Activated T-helper 2 cell treated with anti-CD3 and anti-CD28 coated beads, Interferon-gamma antibody, Interleukin-2, Interleukin-4, amounts not matched to agents 10 μg/mL and 5 μg/mL and 100 μg/mL, durations not matched to agents 14 hours and 24 hours and 36 hours (primary cell): ENCODE measurements at places on chromosomes 6 and 20.

DNA sequence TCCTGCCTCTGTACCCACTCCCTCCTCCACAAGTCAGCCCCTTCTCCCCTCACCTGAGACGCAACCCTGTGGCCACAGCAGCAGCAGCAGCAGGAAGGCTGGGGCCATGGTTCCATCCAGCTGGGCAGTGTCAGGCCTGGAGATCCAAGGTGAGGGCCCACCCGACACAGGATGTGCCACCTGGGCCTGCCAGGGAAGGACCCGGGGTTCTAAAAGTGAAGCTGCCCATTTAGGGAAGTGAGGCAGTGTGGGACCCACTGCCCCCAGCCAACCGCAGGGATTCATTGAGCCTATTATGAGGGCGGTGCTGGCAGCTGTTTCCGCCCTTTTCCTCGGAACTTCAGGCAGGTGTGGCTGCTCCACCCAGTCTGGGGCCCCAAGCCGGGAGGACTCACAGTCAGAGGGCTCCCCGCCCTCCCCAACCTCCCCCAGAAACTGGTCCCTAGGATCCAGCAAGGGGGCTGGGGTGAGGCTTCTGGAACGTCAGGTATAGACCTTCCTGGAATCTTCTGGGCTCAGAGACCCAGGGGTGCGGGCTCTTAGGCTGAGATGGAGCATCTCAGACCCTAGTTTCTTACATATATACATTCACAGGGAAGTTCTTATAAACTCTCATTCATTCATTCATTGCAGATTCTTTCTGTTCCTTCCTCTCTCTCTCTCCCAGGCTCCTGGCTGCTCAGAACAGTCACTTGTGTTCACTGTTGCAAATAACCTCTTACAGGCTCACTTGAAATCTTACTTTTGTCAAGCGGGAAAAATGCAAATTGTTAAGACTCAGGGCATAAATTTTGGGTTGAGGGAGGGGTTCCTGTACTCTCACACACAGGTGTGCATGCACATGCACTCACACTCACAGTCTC is at the start of gene TREML2:
Gene TREML2 (minus strand): TSS at position 249 of the 863 bp plus-strand sequence. CDS start 141 bp downstream, at position 108.
- H3K36me3 ChIP-seq = peaks cover 25% of the 10 kb centered on the region
- H3K4me3 ChIP-seq = peak within 1 kb of the TSS; percentile 76
- H3K27ac ChIP-seq = peak within 1 kb of the TSS; percentile 95
- H3K27me3 ChIP-seq = peaks cover 1% of the 10 kb centered on the region
- peak; percentile 26 for DNase-seq

- no peaks in the 10 kb centered on the region for H3K27me3 ChIP-seq
- peaks cover 84% of the 10 kb centered on the region for H3K4me1 ChIP-seq
- H3K27ac ChIP-seq = peak overlapping the region; percentile 94
- peak overlapping the region; percentile 60 for H3K4me3 ChIP-seq
Observed at GRCh38 chr20:1671891-1672669, 14.5 kb upstream of the SIRPG start.

DNA sequence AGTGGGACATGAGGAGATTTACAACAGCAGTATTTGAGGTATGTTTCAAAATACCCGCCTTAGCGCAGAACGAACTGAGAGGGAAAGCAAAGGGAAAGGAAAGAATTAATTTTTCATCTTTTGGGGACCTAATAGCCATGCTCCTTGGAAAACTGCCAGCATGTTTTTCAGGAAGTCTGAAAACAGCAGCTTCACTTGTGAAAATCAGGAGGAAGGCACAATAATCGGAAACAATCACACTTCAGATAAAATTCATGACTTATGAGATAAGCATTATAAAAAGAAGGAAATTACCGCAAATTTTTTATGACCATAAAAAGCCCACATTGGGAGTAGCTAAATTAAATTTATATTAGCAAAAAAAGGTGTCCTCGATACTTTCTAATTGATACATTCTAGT is 541.1 kb downstream of the HAO1 start:
- peaks cover 1% of the 10 kb centered on the region for H3K27me3 ChIP-seq
- no peak overlapping the region for H3K27ac ChIP-seq
- no peaks in the 10 kb centered on the region for H3K36me3 ChIP-seq
- DNase-seq = no peak
- H3K4me1 ChIP-seq = no peaks in the 10 kb centered on the region
- H3K4me3 ChIP-seq = no peak overlapping the region

- DNase-seq = peak; percentile 71
- H3K36me3 ChIP-seq = no peaks in the 10 kb centered on the region
- no peak overlapping the region for H3K27ac ChIP-seq
- H3K27me3 ChIP-seq = peaks cover 20% of the 10 kb centered on the region
- no peak overlapping the region for H3K4me3 ChIP-seq
Observed at GRCh38 chr6:108835218-108835850, 12.9 kb upstream of the ARMC2 start.

- peaks cover 29% of the 10 kb centered on the region for H3K4me1 ChIP-seq
- H3K27me3 ChIP-seq = peaks cover 14% of the 10 kb centered on the region
- peak; percentile 14 for DNase-seq
- H3K27ac ChIP-seq = peak overlapping the region; percentile 93
- peaks cover 28% of the 10 kb centered on the region for H3K36me3 ChIP-seq
Observed at GRCh38 chr6:98946879-98947410, 801 bp downstream of the FBXL4 start.

- peaks cover 7% of the 10 kb centered on the region for H3K4me1 ChIP-seq
- no peak for DNase-seq
- peaks cover 32% of the 10 kb centered on the region for H3K36me3 ChIP-seq
- H3K4me3 ChIP-seq = no peak overlapping the region
- no peaks in the 10 kb centered on the region for H3K27me3 ChIP-seq
Observed at GRCh38 chr6:43339168-43339567, 30.3 kb downstream of the ZNF318 start.

- DNase-seq = no peak
- peaks cover 28% of the 10 kb centered on the region for H3K4me1 ChIP-seq
- no peak overlapping the region for H3K27ac ChIP-seq
- H3K4me3 ChIP-seq = no peak overlapping the region
- no peaks in the 10 kb centered on the region for H3K27me3 ChIP-seq
Observed at GRCh38 chr6:166937746-166938145, 18.6 kb downstream of the RNASET2 start.

- DNase-seq = no peak
- no peaks in the 10 kb centered on the region for H3K4me1 ChIP-seq
- no peak overlapping the region for H3K4me3 ChIP-seq
- H3K36me3 ChIP-seq = no peaks in the 10 kb centered on the region
- H3K27ac ChIP-seq = no peak overlapping the region
Observed at GRCh38 chr6:90885611-90886056, 298.8 kb upstream of the MAP3K7 start.

GRCh38 chr20:23445596-23446217 is 6.2 kb downstream of the CSTL1 start:
- peaks cover 4% of the 10 kb centered on the region for H3K4me1 ChIP-seq
- no peaks in the 10 kb centered on the region for H3K27me3 ChIP-seq
- H3K4me3 ChIP-seq = no peak overlapping the region
- H3K27ac ChIP-seq = no peak overlapping the region

DNA sequence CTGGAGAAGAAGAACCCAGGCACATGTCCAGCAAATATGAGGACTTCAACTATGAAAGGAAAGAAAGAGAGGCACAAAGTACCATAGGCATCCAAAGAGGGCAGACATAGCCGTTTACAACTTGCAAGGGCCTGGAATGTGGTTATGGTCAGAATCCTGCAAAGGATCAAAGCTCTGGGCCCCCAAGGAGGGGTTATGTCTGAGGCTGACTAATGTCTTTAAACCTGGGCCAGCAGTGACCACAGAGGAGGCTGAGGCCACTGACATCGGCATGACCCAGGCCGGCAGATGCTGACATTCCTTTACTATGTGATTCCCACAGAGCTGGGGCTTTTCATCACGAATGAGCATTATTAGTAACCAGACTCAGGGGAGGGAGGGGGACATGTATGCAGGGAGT is 861.1 kb downstream of the DHX35 start:
- no peaks in the 10 kb centered on the region for H3K27me3 ChIP-seq
- H3K4me1 ChIP-seq = no peaks in the 10 kb centered on the region
- no peaks in the 10 kb centered on the region for H3K36me3 ChIP-seq

GRCh38 chr6:143842461-143842901 is 657 bp upstream of the LTV1 start:
- no peaks in the 10 kb centered on the region for H3K27me3 ChIP-seq
- H3K27ac ChIP-seq = peak overlapping the region; percentile 96
- H3K4me3 ChIP-seq = peak overlapping the region; percentile 97
- peaks cover 37% of the 10 kb centered on the region for H3K36me3 ChIP-seq

- H3K4me1 ChIP-seq = peaks cover 4% of the 10 kb centered on the region
- DNase-seq = no peak
- no peak overlapping the region for H3K4me3 ChIP-seq
- no peaks in the 10 kb centered on the region for H3K36me3 ChIP-seq
Observed at GRCh38 chr20:23533161-23533560, 35.1 kb downstream of the CST9L start.

GRCh38 chr20:831956-832355 is 1.6 kb upstream of the FAM110A start:
- DNase-seq = no peak
- peaks cover 43% of the 10 kb centered on the region for H3K4me1 ChIP-seq
- no peak overlapping the region for H3K4me3 ChIP-seq
- H3K27me3 ChIP-seq = no peaks in the 10 kb centered on the region
- no peak overlapping the region for H3K27ac ChIP-seq
- no peaks in the 10 kb centered on the region for H3K36me3 ChIP-seq

DNA sequence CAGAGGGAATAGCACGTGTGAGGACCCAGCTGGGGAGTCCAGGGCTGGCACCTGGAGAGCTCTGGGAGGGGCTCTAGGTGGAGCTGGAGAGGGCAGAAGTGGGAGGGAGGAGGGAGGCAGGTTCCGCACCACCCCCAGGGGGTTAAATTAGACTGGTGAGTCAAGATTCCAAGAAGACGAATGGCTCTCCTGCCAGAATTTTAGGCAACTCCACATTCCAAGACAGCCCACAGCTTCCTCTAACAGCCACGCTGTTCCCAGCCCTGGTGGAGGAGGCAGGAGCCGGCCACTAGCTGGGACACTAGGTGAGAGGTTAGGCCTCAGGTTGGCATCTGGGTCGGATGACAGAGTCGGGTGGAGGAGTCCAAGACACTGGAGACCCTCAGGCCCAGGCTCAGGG is 60.2 kb downstream of the TFAP2C start:
- no peaks in the 10 kb centered on the region for H3K27me3 ChIP-seq
- H3K27ac ChIP-seq = no peak overlapping the region
- no peaks in the 10 kb centered on the region for H3K4me1 ChIP-seq

DNA sequence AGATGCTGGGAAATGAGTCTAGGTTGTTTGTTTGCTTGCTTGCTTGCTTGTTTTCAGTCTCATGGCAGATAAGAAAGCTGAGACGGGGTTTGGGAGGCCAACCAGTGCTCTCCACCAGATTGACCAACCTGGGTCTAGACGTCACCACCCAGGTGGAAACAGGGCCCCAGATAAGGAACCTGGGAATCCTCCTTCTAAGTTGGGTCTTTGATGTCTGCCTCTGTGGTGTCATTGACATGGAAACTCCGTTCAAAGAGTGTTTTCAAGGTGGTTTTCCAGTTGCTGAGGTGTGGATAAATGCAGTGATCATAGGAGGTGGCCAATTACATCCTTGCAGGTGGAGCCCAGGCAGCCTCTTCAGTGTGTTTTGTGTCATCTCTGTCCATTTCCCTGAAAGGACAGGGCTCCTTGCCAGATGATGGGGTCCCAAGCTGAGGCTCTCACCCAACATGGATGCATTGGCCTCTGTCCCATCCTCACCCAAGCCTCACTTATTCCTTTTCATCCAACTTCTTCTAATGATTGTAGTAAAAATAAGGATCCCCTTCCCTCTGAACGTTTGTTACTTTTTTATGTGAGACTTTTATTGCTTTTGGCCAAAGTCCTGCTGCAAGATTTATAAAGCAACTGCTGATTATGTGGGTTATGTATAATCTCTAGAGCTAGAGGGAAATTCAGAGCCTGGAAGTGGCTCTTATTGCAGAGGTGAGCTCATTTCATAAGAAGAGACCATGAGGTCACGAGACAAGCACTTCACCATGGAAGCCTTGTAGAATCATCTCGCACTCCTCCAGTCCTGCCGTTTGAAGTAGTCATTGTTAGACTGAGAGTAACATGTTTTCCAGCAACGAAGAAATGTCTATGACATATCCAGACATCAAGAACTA is 32.0 kb upstream of the SYNDIG1 start:
- no peak overlapping the region for H3K4me3 ChIP-seq
- no peak for DNase-seq

GRCh38 chr20:513429-513828 is 30.2 kb downstream of the CSNK2A1 start:
- H3K4me1 ChIP-seq = peaks cover 22% of the 10 kb centered on the region
- no peak overlapping the region for H3K27ac ChIP-seq
- H3K4me3 ChIP-seq = no peak overlapping the region
- H3K36me3 ChIP-seq = peaks cover 46% of the 10 kb centered on the region
- no peaks in the 10 kb centered on the region for H3K27me3 ChIP-seq
- no peak for DNase-seq

DNA sequence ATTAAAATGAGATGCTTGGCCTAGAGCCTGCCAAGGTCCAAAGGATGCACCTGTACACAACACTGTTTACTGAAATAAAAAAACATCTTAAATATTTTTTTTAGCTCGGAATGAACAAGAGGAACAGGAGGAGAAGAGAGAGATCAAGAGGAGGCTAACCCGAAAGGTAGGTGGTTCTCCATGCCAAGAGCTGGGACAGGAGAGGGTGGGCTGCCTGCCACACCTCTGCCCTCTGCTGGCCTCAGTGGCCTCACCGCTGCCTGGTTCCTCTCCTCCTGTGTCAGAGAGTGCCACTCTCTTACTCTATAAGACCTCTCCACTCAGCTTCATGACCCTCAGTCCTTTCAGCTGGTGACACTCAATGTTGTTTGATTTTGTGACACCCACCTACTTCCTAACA is 50.2 kb downstream of the TBC1D7 start:
- no peaks in the 10 kb centered on the region for H3K27me3 ChIP-seq
- DNase-seq = no peak
- H3K36me3 ChIP-seq = no peaks in the 10 kb centered on the region
- no peak overlapping the region for H3K4me3 ChIP-seq
- H3K4me1 ChIP-seq = peaks cover 19% of the 10 kb centered on the region
- H3K27ac ChIP-seq = no peak overlapping the region

DNA sequence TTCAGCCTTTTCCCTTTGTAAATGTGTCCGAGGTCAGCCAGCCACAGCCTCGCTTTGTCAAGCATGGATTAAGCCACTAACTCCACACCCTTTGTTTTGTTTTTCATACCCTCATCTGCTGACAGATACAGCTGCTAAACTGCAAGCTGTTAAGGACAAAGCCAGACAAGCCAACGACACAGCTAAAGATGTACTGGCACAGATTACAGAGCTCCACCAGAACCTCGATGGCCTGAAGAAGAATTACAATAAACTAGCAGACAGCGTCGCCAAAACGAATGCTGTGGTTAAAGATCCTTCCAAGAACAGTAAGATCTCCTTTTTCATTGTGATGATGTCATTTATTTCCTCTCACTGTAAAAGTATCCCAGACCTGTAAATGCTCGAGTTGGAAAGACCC is 269.3 kb downstream of the ARHGAP18 start:
- peaks cover 21% of the 10 kb centered on the region for H3K4me1 ChIP-seq
- H3K4me3 ChIP-seq = no peak overlapping the region
- peaks cover 6% of the 10 kb centered on the region for H3K27me3 ChIP-seq

GRCh38 chr6:53896196-53896595 is 101.4 kb downstream of the LRRC1 start:
- no peaks in the 10 kb centered on the region for H3K36me3 ChIP-seq
- no peak overlapping the region for H3K4me3 ChIP-seq
- H3K4me1 ChIP-seq = peaks cover 5% of the 10 kb centered on the region
- no peak for DNase-seq
